ENCODE measurements at places on chromosomes 5 and 9.

DNA sequence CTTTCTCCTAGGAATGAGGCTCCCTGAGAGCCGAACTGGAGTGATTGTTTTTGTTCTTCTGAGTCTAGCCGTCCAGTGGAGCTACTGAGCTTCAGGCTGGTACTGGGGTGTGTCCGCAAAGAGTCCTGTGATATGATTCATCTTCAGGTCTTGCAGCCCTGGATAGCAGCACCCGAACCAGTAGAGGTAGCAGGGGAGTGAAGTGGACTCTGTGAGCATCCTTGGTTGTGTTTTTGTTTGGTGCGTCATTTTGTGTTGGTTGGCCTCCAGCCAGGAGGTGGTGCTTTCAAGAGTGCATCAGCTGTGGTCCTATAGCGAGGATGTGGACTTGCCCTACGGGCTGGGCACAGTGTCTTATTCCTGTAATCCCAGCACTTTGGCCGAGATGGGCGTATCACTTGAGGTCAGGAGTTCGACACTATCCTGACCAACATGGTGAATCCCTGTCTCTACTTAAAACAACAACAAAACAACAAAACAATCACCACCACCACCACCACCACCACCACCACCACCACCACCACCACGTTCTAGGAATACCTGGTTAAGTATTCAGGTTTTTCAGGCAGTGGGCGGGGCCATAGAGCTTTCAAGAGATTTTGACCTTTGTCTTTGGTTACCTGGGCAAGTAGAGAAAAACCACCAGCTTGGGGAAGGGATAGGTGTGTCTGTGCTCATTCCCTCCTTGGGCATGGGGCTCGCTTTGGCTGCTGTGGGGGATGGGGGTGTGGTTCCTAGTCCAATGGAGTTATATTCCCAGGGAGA is 154.0 kb downstream of the WDR70 start:
- no peak for DNase-seq

- DNase-seq, result no peak
These were observed 72.4 kb upstream of the MEF2C start for GRCh38 chr5:88955403-88955802.

DNA sequence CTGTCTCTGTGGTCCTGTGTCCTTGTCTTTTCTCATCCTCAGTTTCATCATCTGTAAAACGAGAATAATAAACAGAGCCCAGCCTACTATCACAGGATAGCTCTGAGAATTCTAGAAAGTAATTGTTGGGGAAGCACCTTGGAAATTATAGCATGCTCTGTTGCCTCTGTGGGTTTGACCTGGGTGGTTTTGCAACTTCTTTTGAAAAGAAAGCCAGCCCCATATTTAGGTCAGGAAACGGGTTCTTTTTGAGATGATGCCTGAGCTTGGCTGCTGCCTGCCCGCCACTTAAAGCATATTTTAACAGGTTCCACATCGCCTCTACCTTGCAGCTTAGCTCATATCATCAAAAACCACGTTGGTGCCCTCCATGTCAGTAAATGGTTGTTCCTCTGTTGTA is 111.1 kb downstream of the TLR4 start:
- DNase-seq, result no peak

GRCh38 chr5:141779503-141779973 is 97.5 kb upstream of the ARAP3 start:
- DNase-seq, result no peak

GRCh38 chr5:100576217-100576751 is 41.1 kb downstream of the FAM174A start:
- no peak for DNase-seq

DNA sequence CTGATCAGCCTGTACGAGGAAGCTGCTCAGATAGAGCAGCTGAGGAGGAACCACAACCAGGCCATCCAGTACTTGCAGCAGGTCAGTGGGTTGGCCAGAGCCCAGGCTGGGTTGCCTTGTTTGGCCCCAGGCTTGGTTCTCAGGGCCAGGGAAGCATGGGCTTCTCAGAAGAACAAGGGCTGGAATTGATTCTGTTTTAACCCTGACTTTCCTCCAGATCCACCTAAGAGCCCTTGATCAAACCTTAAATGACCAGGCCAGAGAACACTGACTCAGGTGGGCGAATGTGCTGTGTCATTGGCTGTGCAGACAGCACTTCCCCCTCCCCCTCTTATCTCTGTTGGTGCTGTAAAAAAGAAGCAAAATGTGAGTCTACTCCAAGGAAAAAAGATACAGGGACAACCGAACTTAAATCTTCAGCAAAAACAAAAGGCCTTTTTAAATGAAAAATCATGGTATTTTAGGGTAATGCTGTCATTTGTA is 28.1 kb downstream of the TTC23L start:
- no peak for DNase-seq

Data from stimulated activated CD8-positive, alpha-beta memory T cell treated with anti-CD3 and anti-CD28 coated beads, Interleukin-2, amount 100 ng/mL, for 48 hours (primary cell).